Activated CD4-positive, alpha-beta T cell treated with anti-CD3 and anti-CD28 coated beads, Interleukin-2, amount 10 ng/mL, durations not matched to agents 7 days and 5 days (primary cell): ENCODE measurements at places on chromosomes 16 and 17.
A peak's percentile ranks its signal among the peaks of the same experiment; 100 is the strongest.

GRCh38 chr17:43327834-43328420, 70.9 kb upstream of the ARL4D start:
- no peak for DNase-seq

GRCh38 chr17:77153472-77153871, 12.7 kb downstream of the SEC14L1 start:
- no peak for DNase-seq

DNA sequence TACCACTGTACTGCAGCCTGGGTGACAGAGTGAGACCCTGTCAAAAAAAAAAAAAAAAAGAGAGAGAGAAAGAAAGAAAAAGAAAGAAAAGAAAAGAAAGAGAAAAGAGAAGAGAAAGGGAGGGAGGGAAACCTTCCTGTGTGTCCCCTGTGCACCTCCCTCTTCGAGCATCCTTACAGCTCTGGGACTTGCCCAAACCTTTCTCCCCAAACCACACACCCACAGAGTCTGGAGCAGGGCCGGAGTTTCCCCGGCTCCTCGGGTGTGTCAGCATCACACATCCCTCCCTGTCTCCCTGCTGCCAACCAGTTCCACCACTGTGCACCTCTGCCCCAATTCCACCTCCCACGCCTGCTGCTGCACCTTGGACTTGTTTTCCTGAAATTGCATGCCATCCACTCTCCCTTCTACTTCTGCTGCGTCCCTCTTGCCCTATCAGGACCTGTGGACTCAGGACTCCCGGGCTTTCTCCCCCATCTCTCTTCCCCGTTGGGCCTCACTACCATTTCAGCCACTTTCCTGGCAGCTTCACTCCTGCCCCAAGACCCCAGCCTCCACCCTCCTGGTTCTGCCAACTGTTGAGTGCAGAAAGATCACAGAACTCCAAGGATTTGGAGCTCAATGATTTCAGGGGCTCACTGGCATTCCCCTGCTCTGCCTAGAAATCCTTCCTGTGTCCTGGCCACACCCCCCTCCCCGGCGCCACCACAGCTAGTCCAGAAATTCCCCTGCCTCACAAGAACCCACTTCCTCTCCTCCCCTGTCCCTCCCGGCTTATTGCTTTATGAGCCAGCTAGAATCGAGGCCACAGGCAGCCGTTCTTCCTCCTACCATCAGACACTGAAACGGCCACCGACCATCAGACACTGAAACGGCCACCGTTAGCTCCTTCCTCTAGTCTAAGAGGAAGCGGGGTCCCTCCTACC, 3.7 kb upstream of the CDK3 start:
- DNase-seq: peak; percentile 21

DNA sequence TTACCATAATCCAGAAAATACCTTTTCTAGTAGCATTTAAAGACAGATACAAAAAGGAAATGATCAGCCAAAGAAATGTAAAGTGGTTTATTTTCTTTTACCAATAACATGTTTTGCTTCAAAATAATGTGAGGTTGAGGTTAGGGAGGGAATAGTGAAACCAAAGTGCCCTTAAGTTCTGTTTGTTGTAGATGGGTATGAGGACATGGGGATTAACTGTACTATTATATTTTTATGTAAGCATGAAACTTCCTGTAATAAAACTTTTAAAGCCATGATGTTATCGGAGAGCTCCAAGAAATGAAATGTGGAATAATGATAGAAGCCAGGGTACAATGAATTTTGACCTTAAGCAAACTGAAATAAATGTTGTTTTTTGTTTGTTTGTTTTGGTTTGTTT, 9.9 kb downstream of the C16orf46 start:
- DNase-seq: no peak

GRCh38 chr17:40100669-40101366, 429 bp upstream of the NR1D1 start:
- peak; percentile 93 for DNase-seq
